ENCODE measurements at places on chromosomes 5 and 9.
A peak's percentile ranks its signal among the peaks of the same experiment; 100 is the strongest.

- DNase-seq = peak; percentile 40
Measured at GRCh38 chr9:13445103-13445500, 165.6 kb upstream of the MPDZ start.

DNA sequence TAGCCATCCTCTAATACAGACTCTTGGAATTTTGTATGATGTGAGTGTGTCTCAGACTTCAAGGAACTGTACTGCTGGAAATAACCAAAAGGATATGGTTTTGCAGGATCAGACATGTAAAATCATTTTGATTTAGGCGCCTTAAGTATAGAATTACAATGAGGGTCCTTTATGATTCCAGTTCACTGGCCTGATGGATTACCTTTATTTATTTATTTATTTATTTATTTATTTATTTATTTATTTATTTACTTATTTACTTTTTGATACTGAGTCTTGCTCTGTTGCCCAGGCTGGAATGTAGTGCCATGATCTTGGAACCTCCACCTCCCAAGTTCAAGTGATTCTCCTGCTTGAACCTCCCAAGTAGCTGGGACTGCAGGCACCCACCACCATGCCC is 37.9 kb upstream of the ROPN1L start:
- no peak for DNase-seq

DNA sequence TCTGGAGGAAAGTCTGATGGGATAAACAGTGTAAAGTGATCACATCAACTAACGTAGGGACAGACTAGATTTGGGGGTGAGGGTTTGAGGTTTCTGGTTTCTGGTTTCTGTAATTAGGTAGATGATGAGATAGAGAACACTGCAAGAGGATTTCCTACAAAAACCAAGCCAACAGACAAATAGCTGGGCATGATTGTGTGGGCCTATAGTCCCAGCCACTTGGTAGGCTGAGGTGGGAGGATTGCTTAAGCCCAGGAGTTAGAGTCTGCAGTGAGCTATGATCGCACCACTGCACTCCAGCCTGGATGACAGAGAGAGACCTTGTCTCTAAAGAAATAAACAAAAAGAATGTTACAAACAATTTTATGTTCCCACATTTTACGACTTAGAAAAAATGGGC is 34.4 kb upstream of the RNU6ATAC start:
- no peak for DNase-seq

GRCh38 chr9:6827439-6828145 is 69.8 kb downstream of the KDM4C start:
- peak; percentile 71 for DNase-seq

DNA sequence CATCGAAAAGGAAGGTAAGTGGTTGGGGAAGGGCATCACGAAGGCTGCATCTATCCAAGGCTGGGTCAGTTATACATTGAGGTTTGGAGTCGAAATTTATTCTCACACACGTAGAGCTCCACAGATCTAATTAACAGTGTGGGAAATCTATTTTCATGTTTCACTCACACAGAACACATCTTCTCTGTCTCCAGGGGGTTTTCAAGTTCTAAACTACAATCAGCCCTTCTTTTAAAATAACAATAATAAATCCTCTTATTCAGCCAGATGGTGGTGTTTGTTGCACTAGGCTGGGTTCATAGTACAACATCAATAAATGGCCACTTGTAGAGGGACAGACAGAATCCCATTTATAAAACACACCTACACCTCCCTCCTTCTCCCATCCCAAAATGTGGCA is 174.5 kb upstream of the KLF9 start:
- no peak for DNase-seq

GRCh38 chr9:116147821-116148220 is 5.8 kb upstream of the PAPPA start:
- DNase-seq = no peak
